GM12878 (cell line): ENCODE measurements at places on chromosomes 13 and 19.

DNA sequence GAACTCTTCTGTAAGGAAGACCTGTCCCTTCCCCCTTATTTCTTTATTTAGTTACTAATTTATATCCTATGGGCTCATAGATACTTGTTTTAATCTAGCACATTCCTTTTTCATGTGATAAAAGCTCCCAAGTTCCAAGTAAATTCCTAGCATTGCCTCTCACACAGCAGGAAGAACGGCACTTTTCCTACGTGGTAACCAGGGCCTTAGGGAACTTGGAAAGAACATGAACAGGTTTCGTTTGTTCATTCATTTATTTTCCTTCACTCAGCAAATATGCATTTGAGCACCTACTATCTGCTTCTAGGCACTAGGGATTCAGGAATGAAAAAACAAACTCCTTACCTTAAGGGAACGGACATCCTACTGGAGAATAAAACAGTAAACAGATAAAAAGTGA lies 125.1 kb downstream of the SIPA1L3 start:
- no peak for DNase-seq

- DNase-seq = no peak
Measured at GRCh38 chr19:10555610-10555973, 10.2 kb downstream of the KRI1 start.

- no peak for DNase-seq
Measured at GRCh38 chr19:39796000-39796498, 17.4 kb downstream of the LEUTX start.

DNA sequence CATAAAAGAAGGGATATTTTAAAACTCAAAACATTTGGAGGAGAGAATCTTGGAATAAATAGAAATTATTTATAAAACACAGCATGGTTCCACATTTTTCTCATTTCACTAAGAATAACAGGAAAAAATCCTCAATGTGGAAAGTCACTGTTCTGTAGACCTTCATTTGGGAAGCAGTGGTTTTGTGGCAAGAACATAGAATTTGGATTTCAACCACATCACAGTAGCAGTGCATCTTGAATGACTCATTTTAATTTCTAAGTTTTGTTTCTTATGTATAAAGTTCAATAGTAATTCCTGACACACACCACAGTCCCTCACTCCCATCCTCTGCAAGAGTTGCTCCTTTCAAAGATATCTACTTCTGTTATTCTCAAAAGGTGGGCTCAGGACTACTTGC lies 264.0 kb downstream of the ENOX1 start:
- DNase-seq = no peak

DNA sequence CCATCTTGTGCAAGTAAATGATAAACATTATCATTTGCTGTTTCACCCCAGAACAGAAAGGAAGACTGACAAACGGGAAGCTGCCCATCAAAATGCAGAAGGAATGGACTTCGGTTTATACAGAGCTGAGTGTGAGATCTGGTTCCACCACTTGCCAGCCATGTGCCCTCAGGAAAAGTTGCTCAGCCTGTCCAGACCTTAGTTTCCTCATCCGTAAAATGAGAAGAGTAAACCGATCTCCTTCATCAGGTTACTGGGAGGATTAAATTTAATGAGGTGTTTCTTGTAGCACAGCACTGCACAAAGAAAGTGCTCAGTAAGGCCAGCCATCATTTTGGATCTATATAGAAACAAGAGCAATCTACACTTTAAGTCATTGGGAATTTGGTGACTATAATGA lies 36.7 kb upstream of the SERP2 start:
- DNase-seq = no peak

GRCh38 chr13:98440390-98441055 lies 136.4 kb downstream of the STK24 start:
- DNase-seq = no peak

GRCh38 chr19:39401549-39402345 lies 4.9 kb upstream of the ZFP36 start:
- no peak for DNase-seq

DNA sequence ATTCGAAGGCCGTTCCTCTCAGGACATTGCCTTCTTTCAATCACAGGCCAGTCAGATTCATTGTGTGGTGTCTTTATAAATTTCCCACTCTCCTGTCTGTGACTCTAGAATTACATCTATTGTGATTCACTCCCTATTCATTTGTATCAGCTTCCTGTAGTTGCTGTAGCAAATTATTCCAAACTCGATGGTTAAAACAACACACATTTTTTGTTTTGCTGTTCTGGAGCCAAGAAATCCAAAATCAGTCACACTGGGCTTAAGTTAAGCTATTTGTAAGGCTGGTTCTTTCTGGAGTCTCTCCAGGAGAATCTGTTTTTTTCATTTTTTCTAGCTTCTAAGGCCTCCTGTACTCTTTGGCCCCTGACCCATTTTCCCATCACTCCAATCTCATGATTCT lies 1487.0 kb upstream of the SLC10A2 start:
- no peak for DNase-seq

- DNase-seq = no peak
Measured at GRCh38 chr19:16036397-16036925, 39.8 kb upstream of the TPM4 start.

DNA sequence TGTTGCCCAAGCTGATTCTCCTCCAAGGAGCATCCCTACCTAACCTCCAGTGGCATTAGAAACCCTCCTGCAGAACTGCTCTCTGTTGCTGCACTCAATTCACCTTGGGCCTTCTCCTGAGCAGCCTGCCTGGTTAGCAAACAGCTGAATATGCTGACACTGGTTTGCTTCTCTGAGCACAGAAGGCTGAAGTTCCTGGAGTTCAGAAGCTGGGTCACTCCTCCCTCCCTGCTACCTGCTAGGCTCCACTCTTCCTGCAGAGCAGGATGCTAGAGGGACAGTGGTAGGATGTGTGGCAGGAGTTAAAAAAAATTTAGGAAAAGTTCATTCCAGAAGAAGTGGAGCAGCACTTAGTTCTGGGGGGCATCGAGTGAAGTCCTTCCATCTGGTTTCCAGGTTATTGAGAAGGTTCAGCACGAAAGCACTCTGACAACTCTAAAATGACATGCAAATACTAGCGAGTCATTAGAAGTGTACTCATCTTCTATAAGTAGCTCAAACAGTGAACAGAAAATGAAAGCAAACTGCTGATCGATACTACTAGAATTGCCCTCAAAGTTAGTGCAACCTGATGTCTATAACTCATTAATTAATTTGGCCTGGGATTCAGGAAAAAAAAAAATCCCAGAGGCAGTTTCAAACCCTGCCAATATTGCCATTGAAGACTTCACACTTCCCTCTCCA lies 293.7 kb downstream of the POU4F1 start:
- no peak for DNase-seq

GRCh38 chr19:37906869-37907734 lies at the start of gene SIPA1L3:
Gene SIPA1L3, plus strand, starts transcription at chr19:37907208. Its CDS starts 174,358 bp downstream, at chr19:38081566.
- peak; percentile 83 for DNase-seq

DNA sequence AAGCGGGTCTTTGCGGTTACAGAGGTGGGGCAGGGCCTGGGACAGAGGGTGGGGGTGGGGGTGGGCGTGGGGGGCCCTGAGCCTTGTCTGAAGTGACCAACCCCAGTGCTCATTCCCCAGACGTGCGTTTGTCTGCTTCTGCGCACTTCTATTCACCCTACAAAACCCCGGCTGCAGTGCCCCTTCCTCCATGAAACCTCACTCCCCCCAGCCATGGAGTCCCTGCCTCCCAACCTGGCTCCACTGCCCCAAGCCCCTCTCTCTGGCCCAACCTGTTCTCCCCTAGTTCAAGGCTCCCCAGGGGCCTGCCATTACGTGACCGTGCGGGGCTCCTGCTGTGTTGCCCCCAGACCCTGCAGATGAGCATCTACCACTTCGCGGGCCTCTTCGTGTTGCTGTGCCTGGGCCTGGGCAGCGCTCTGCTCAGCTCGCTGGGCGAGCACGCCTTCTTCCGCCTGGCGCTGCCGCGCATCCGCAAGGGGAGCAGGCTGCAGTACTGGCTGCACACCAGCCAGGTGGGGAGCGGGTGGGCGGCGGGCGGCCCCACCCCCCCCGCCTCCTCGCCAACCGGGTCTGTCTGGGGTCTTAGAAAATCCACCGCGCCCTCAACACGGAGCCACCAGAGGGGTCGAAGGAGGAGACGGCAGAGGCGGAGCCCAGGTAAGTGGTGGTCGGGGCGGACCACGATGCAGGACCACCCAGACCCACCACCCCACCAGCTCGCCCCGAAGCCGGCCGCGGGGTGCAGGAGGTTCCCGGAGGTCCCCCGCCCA lies 8.2 kb downstream of the GRIN3B start:
- DNase-seq = no peak

GRCh38 chr13:63972328-63972727 lies 2556.7 kb upstream of the PCDH20 start:
- DNase-seq = no peak

GRCh38 chr13:44393391-44393790 lies 19.8 kb downstream of the SERP2 start:
- no peak for DNase-seq

DNA sequence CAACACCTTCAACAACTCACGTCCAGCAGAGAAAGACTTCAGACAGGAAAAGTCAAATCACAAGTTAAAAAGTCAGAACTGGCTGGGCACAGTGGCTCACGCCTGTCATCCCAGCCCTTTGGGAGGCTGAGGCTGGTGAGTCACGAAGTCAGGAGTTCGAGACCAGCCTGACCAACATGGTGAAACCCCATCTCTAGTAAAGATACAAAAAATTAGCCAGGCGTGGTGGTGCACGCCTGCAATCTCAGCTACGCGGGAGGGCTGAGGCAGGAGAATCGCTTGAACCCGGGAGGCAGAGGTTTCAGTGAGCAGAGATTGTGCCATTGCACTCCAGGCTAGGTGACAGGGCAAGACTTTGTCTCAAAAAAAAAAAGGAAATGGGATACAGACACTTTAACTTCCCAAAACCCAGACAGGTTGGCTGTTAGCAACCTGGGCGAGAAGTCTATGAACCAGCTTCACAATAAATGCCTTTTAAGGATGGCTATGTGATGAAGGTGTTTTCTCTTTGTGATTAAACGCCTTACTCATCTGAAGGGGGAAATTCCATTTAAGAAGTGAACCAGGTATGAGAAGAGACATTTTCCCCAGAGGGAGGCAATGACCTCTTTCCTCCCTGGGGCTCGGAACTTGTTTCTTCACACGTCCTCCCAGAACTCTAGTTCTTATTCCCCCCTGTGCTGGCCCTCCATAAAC lies 80.4 kb downstream of the INSR start:
- no peak for DNase-seq

DNA sequence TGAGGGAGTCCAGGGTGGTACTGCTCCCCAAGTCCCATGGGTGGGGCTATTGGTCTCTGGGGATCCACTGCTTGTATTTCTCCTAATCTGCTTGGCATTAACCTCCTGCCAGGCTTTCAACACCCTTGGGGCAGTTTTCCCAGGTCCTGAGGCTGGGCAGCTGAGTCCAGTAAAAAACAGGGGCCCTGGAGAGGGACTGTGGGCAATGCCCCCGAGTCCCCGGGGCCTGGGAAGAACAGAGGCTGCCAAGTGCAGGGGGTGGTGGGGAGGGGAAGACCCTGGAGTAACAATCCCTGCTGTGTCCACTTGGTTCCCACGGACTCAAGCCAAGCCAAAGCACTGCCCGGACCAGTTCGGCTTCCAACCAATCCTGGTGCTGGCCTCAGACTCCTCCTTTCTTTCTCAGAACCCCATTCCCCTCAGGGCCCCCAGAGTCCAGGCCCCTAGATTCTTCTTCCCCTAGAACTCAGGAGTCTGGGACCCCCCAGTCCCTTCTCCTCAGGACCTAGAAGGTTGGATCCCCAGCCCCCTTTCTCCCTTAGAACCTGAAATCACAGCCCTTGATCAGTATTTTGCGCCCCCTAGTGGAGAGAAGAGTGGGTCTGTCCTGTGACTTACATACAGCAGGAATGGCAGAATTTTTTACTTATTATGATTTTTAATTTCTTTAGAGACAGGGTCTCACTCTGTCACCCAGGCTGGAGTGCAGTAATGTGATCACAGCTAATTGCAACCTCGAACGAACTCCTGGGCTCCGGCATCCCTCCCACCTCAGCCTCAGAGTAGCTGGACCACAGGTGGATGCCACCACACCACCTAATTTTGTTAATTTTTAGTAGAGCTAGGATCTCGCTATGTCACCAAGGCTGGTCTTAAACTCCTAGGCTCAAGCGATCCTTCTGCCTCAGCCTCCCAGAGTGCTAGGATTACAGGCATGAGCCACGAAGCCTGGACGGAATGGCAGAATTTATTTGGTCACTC lies 3.7 kb upstream of the CLPTM1 start:
- no peak for DNase-seq

GRCh38 chr19:11626252-11626651 lies 29.0 kb downstream of the ZNF627 start:
- DNase-seq = no peak

GRCh38 chr19:16370641-16371391 lies 46.2 kb downstream of the KLF2 start:
- no peak for DNase-seq

DNA sequence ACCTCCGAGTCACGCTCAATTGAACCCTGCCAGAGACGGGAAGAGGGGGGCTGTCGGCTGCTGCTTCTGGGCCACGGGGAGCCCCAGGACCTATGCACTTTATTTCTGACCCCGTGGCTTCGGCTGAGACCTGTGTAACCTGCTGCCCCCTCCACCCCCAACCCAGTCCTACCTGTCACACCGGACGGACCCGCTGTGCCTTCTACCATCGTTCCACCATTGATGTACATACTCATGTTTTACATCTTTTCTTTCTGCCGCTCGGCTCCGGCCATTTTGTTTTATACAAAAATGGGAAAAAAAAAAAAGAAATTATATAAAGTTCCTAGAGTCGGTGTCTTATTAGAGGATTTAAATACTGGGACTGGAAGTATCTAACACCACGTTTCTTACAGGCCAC lies 11.7 kb downstream of the TRIP10 start:
- no peak for DNase-seq

GRCh38 chr13:20779405-20779804 lies 5.6 kb upstream of the EEF1AKMT1 start:
- DNase-seq = no peak

- DNase-seq = no peak
Measured at GRCh38 chr13:103255587-103256301, 189.5 kb upstream of the SLC10A2 start.

GRCh38 chr13:106867249-106867648 lies 299.3 kb upstream of the ARGLU1 start:
- DNase-seq = no peak

GRCh38 chr19:40264314-40265054 lies 20.7 kb downstream of the AKT2 start:
- no peak for DNase-seq

DNA sequence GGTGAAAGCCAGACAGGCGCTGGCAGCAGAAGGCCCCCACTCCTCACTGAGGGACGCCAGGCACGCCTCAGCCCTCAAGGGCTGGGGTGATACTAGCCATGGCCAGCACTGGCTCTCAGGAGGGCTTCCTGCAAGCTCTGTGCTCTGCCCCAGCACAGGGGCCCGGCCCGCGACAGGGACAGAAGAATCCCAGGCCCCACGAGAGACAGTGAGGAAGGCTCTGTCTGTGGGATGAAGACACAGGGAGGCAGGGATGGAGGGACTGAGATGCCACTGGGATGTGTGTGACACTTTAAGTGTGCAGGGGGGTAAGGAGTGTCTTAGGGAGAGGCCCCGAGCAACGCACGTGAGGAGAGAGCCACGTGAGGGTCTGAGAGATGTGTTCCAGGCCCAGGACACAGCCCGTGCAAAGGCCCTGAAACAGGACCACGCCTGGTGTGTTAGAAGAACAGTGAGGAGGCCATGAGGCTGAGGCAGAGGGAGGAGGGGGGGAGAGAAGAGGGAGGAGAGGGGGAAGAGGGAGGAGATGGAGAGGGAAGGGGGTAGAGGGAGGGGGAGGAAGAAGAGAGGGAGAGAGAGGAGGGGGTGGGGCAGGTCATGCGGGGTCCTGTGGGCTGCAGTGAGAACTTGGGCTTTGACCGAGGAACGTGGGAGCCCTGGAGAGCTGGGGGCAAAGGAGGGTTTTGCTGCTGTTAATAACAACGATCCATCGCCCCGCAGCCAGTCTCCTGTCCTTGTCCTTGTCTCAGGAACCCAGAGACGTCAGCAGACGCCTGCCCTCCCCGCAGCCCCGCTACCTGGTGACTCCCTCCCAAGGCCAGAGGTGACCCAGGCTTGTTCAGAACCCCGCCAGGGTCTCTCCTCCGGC lies 7.2 kb downstream of the RPL36 start:
- DNase-seq = no peak
